ENCODE measurements at places on chromosomes 11 and 22.

GRCh38 chr11:36091256-36091811, 147.5 kb downstream of the LDLRAD3 start:
- peak; percentile 53 for DNase-seq

- DNase-seq, result no peak
Observed at GRCh38 chr11:57787920-57788702, 26.5 kb downstream of the CTNND1 start.

- no peak for DNase-seq
Observed at GRCh38 chr22:23533771-23534191, 46.3 kb downstream of the IGLL1 start.

DNA sequence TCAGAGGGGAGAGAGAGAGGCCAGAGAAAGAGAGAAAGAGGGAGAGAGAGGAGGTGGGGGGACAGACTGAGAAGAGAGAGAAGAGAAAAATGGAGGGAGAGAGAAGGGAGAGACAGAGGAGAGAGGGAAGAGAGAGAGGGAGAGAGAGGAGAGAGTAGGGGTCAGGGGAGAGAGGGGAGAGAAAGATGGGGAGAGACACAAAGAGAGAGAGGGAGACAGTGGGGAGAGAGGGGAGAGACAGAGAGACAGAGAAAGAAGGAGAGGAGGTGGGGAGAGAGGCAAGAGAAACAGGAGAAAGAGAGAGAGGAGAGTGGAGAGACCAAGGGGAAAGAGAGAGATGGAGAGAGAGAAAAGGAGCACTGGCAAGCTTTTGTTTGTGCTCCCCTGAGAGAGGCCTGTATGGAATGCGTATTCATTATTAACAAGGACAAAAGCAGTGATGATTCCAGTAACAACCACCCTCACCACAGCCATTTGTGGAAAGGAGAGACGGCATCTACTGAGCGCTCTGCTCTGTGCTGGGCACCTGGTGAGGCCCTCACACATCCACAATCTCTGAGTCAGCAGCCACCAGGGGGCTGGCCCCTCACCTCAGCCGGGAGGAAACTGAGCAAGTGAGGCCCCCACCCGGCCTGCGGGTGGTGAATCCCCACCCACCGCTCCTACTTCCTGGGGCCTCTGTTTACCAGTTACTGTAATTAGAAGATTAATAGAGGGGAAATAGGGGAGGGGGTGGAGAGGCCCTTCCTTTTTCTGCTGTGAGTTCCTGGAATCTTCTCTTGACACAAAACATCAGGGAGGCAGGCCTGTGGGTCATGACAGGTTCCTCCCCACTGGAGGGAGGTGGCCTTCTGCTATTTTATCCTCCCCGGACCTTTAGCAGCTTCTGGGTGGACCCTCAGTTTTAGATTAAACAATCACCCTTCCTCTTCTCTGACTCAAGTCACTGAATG, 14.6 kb upstream of the MIAT start:
- no peak for DNase-seq
